Mucosa of descending colon (tissue), 3 donors: ENCODE measurements at places on chromosomes 2 and 18.
A peak's percentile ranks its signal among the peaks of the same experiment; 100 is the strongest.

DNA sequence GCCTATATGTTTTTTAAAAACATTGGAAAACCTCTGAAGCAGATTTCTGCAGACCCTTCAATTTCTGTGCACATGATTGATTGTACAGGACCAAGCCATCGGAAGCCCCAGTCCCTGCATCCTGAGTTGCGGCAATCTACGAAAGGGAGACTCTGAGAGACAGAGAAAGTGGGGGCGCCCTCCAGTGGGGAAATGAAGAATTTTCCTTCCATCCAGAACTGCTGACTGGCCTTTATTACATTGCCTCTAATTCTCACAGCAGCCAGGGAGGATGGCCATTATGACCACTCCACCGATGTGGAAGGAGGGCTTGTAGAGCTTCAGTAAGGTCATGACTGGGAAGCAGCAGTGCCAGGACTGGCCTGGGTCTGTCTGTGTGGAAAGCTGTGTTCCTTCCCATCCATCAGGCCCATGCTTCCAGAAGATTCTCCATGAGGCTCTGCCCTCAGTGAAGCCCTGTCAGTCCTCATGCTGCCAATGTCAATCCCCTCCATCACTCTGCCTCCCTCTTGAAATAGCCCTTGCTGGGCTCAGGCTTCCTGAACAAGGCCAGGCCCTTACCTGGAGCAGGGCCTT lies 20.0 kb upstream of the RESP18 start:
- peak; percentile 47 for DNase-seq

DNA sequence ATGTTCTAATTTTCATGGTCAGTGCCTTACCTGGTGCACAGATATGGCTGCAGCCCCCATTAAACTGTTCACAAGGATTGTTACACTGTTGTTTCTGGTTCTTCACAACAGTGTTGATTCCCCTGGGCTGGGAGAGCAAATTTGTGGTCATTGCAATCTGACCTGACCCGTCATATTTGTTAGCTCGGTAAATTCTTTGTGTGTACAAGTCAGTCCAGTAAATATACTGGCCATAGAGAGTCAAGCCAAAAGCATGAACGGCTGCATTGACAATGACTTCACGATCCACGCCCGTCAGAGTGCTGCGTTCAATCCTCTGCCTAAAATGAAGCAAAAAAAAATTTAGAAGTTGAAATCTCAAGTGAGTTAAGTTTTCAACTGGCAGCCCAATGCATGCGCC lies 134.6 kb downstream of the DHRS9 start:
- no peak for DNase-seq

DNA sequence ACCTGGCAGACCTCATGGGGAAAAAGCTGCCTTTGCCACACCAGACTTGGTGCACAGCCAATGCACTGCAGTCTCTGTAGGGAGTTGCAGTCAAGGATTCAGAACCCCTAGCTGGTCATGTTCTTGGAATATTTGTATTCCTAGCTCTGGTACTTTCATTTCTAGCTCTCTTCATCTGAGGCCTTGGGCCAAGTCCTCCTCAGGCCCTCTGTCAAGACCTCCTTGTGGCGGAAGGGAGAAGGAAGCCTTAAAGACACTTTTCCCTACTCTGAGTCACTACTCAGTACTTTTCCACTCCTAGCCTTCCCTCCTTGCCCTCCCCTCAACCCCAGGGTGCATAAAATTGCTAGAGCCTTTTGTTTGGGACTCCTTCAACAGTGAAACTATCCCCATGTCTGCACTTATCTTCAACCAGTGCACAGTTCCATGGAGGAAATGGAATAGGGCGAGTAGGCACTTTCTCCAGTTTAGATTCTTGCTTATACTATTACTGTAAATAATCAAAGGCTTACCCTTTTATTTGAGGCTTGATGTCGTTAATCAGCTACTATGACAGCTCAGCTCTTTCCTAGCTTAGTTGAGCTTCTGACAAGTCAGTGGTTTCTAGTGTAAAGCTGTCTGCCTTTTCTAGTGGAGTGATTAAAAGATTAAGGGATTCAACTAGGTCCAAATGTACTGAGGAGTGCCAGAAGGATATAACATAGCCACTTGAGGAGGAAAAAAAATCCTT lies 15.8 kb downstream of the M1AP start:
- DNase-seq: no peak

DNA sequence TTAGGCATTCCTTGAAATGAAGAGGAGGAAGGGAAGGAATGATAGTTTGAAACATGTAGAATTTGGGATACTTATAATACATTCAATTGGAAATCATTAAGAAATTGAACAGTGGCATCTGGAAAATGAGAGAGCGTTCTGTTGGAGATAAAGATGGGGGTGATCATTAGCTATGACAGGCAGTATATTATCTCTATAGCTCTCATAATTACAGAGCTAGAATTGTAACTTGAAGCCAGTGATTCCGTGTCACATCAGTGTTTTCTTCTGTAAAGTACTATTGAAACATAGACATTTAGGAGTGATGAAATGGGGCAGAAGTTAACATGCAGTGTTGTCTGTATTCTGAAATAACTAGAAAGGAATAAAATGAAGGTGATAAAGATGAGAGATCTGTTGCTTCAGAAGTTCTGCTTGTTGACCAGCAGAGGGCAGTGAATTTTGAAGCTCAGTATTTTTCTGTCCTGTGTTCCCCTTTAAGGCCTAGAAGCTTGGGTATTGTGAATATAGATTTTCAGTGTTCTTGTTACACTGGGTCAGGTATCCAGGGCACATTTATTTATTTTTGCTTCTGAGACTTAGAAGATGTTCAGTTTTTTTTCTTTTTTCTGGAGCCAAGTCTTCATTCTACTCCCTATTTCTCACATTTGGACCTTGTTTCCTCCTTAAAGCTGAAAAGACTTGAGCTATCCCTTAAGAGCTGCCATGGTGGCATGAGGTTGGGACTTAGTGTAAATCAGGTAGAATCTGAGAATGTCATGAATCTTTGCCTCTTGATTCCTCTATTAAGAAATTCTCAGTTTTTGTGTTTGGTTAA lies 157.4 kb downstream of the TAF4B start:
- no peak for DNase-seq

DNA sequence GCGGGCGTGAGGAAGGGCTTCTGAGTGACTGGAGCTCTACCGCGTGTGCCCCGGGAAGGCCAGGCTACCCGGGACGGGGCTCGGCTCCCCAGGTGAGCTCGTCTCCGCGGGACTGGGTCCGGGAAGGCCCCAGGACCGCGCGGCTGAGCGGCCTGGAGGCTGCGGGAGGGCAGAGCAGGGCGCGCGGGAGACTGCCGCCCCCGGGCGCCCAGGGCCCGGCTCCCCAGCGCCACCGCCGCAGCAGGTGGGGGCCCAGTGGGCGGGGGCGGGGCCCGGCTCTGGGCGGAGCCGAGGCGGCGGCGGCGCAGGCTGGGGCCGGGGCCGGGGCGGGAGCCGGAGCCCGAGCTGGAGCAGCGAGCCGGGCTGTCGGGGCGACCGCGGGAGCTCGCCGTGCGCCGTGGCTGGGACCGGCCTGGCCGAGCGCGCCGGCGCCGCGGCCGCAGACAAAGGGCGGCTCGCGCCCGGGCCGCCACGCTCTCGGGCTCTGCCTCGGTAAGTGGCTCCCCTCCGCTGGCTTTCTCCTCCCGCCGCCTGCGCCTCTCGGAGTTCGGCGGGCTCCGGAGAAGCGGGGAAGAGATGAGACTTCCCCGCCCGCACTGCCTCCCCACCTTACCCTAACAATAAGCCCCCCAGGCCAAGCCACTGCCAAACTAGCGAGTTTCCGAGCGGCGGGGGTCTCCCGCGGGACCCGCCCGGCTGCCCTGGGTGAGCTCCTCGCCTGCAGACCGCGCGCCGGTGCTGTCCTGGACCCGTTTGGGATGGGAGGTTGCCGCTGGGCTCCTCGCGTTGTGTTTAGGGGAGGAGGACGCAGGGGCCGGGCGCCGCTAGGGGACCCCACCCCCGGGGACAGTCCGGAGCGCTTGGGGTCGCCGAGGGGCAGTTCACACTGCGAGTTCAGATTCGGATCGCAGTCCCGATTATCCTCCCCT lies at the start of gene MAPK4:
TSS of gene MAPK4 (plus strand) at position 336 of the 929 bp plus-strand sequence. CDS start 103,872 bp downstream, outside the sequence.
- peak; percentile 55 for DNase-seq

DNA sequence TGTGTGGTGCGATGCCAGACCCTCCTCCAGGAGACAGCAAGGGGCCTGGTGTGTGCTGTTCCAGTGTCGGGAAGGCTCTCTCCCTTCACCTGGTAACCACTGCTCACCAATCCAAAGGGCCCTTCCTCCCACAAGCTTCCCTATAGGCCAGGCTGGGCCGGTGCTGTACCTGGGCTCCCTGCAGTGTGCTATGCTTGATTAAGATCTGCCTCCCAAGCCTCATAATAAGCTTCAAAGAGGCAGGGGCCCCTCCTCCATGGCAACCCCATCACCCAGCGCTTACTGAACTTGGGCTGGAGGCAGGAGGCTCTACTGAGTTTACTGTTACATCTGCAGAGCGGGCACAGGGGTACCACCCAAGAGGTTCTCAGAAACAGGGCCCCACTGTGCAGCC lies 4.5 kb upstream of the MAL start:
- no peak for DNase-seq

DNA sequence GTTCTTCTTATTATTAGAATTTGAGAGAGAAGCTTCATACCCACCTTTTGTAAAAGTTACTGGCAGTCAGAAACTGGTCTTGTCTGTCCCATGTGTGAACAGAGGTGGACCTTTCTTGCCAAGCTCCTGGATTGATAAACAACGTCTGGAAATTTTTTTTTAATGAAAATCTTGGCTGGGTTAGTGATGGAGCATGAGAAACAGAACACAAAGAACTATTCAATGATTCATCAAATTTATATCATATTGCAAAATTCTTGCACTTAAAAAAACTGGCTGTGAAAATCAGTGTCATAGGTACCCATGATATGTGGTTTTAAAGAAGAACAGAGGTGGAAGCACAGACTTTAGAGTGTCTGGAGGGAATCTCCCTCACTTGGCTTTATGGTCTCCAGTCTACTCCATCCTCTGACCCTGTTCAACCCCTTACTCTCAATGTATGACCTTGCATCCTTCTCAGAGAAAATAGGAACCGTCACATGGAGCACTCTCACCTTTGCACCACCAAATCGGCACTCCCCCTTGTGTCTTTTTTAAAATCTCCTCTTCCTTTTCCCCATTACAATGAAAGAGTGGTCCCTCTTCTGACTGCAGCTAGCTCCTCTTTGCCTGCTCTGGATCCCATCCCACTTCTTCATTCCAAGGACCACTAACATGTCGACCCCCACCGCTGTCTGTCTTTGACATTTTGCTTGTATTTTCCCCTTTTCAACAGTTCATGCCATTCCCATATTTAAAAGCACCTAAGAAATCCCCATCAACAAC lies 58.2 kb downstream of the COPS8 start:
- no peak for DNase-seq

GRCh38 chr18:45071956-45072355 lies 391.3 kb downstream of the SETBP1 start:
- DNase-seq: no peak

- no peak for DNase-seq
Observed at GRCh38 chr2:202387608-202388342, 11.6 kb downstream of the BMPR2 start.

DNA sequence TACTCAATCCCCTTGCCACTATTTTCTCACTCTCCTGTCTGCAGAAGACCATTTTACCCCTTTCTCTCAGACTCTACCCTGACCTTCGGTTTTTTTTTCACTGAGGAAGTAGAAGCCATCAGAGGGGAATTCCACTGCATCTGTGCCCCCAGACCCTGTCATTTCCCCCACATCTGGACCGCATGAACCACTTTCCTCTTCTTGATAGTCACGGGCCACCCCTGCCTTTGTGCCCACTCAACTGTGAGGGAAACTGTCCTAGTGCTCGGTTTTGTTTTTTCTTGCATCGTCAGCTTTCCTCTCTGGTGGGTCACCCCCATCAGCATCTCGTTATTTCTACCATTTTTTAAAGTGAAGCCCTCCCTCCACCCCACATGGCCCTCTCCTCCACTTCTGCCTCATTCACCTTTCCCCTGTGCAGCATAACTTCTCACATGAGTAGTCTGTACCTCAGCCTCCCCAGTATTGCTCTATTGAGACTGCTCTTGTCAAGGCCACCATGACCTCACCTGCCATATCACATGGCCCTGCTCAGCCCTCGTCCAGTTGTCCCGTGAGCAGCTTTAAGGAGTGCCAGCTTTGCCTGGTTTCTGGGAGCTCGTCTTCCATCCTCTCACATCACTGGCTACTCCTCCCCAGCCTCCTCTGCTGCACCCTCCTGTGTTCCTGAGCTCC lies 32.4 kb downstream of the TMEM87B start:
- DNase-seq: no peak

DNA sequence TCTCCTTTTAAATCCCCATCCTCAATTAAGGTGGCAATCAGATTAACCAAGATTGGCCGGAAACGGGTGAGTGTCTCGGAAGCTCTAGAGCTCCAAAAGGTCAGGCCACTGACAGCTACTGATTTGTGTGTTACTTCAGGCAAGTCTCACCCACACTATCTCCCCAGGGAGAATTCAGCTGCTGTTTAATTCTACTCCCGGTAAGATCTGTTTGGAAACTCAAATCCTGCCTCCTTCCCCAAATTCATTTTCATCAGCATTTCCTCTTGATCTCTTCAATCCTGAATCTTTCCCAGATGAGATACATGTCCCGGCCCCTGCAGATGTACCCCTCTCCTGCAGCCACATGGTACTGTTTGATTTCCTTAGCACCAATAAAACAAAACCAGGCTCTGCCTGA lies 34.9 kb downstream of the EFR3B start:
- DNase-seq: no peak

GRCh38 chr2:206915121-206915520 lies 24.2 kb upstream of the CPO start:
- DNase-seq: no peak

DNA sequence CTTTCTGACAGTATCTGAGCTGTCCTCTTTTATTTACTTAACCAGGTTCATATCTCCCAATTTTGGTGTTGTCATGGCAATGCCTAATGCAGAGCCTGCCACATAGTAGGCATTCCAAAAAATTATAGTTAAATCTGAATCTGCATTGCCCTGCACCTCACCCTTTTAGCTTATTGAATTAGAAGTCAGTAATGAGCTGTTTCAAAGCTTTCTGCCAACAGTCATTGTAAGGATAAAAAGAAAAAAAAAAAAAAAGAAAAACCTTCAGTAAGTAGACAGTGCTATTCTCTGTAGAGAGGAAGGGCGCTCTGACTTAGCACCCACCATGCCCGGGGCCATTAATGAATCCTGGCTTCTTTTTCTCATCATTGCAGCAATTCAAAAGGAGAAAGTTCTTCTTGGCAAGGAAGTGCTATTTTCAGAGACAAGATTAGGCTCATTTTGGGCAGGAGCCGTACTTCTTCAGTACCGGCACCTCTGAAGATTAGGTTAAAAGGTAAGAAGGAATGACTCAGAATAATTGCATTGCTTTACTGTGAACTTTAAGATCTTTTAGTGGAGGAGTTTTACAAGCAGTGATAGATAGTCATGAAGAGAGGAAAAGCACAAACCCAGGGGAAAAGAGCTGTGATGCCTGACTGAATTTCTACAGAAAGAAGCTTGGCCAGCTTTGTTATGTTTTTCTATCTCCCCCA lies 2041.2 kb upstream of the PIK3C3 start:
- DNase-seq: no peak

GRCh38 chr2:215020283-215020682 lies 118.1 kb downstream of the ABCA12 start:
- DNase-seq: no peak

GRCh38 chr2:65565681-65566080 lies 133.3 kb upstream of the SPRED2 start:
- DNase-seq: no peak

GRCh38 chr2:174844295-174844708 lies 80.0 kb upstream of the CHRNA1 start:
- DNase-seq: no peak
